ENCODE measurements at places on chromosomes 12 and 14. TPM values are rescaled to one million over a fixed set of nuclear protein-coding genes. Genes with fewer than 3 reads are reported as not detected.

The LRTM2 gene
- not detected for total RNA-seq

The PRPH gene
- total RNA-seq: 5.2 TPM

The PIWIL1 gene
- not detected for total RNA-seq

The ABHD12B gene
- not detected for total RNA-seq

The LPAR5 gene
- total RNA-seq: 2.6 TPM

The SDR9C7 gene
- total RNA-seq: 0.51 TPM

The PTPRR gene
- total RNA-seq: 1.2 TPM

The SERPINA1 gene
- total RNA-seq: 2.5 TPM

The SLC6A15 gene
- 7.9 TPM for total RNA-seq

The FOXG1 gene
- total RNA-seq: 0.10 TPM

The NEK9 gene
- 70.2 TPM for total RNA-seq

The HOXC12 gene
- not detected for total RNA-seq

The TAS2R13 gene
- total RNA-seq: 3.2 TPM

The JAG2 gene
- 58.5 TPM for total RNA-seq

The TRMT5 gene
- total RNA-seq: 20.4 TPM

The ZNF219 gene
- total RNA-seq: 15.1 TPM

The RIPK3 gene
- 5.5 TPM for total RNA-seq

The DCN gene
- 470 TPM for total RNA-seq

The CCDC177 gene
- 0.21 TPM for total RNA-seq

The ESPL1 gene
- total RNA-seq: 8.9 TPM

Measured in tongue (tissue), 3 donors.